ELR (cell line): ENCODE measurements at places on chromosomes 6 and 20.

DNA sequence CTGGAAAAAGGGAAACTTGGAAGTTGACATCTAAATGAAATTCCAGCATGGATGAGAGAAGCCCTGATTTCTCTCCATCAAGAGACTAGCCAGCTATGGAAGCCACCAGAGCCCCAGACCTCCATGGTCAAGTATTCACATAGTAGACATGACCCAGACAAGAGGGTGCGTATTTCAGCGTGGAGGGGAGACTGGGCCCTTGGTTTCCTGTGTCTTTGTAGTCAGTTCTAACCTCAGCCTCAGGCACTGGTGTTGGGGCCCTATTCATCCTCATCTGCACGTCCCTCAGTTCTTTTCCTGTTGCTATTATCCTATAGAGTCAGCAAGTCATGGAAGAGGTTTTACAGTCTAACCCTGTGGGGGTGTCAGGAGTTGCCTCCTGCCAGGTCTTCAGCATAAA is 12.5 kb downstream of the GNL1 start:
- no peak for DNase-seq

DNA sequence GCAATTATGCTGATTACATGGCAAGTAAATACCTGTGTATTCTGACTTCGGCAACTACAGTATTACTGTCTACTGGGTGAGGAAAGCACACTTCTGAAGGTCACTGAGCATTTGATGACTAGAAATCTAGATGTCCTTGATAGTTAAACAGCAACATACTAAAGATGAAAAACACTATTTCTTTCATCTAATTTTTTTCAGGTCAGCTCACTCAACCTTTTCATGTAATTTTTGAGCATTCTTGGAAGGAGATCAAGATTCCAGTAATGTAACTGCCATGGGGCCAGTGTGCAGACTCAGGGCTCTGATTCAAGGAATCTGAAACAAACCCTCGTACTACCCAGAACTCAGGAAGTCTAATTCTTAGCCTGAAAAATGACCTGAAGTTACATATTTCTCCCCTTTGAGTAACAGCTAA is 222.6 kb upstream of the TAB2 start:
- no peak for DNase-seq

GRCh38 chr20:8639112-8639778 is 429.6 kb upstream of the PLCB4 start:
- no peak for DNase-seq

DNA sequence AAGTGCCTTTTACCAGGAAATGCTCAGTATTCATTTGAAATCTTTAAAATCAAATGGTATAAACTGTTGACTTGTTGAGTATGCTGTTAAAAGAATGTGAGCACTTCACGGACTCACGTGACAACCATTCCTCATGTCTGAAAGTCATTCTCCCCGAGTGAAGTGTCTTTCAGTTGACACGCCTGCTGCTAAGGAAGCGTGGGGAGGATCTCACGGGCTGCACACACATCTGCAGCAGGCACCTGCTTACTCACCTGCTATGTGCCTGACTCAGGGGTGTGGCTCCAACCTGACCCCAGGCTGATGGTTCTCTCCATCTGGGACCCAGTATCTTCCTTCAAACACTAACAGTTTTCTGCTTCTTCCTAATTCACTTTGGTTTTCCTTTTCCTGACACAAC is 32.7 kb downstream of the WDR27 start:
- no peak for DNase-seq

DNA sequence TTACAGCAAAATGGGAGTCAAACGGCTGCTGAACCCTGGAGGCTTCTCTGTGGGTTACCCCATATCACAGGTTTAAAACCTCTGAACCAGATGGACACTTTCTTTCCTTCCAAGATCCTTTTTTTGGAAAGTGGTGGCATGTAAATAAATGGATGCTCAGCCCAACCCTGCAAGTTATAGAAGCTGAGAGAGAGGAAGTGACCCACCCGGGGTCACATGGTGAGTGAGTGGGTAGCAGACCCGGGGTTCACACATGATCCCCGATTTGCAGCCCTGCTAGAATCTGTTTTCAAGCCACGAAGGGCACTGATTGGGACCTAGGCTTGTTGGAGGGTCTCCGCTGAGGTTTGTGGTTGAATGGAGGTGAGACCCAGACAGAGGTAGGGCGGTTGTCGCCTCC is 32.0 kb downstream of the SIRPA start:
- no peak for DNase-seq
